ENCODE measurements at places on chromosomes 5 and 9.

DNA sequence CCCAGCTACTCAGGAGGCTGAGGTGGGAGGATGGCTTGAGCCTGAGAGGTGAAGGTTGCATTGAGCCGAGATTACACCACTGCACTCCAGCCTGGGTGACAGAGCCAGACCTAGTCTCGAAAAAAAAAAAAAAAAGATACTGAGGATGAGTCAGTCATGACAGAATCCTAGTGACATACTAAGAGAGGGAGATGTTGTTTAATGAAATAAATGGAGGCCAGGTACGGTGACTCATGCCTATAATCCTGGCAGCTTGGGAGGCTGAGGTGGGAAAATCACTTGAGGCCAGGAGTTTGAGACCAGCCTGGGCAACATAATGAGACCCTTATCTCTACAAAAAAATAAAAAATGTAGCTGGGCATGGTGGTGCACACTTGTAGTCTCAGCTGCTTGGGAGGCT lies 107.2 kb downstream of the ZFAND5 start:
- DNase-seq = no peak

- no peak for DNase-seq
These were observed 3.9 kb downstream of the TBC1D2 start for GRCh38 chr9:98251551-98251950.

DNA sequence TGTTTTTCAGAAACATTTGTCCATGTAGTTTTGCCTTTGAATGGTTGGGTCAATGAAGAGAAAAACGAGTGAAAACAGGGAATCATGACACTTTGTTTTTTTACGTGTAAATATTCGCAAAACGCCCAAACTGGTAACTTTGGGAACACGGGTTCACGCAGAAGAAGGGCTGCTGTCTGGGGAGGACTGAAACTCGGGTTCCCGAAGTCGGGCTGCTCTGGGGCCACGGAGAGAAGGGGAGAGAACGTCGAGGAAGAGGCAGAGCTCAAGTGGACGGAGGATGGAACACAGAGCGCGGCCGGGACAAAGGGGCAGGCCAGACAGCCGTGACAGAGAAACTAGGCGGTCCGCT lies 478 bp upstream of the SETD9 start:
- DNase-seq = no peak

- DNase-seq = no peak
These were observed 298.0 kb upstream of the PAPPA start for GRCh38 chr9:115855458-115856133.

- DNase-seq = no peak
These were observed 33.7 kb downstream of the TGFBR1 start for GRCh38 chr9:99138424-99139284.

- no peak for DNase-seq
These were observed 138.4 kb upstream of the SLIT3 start for GRCh38 chr5:169439362-169439761.

DNA sequence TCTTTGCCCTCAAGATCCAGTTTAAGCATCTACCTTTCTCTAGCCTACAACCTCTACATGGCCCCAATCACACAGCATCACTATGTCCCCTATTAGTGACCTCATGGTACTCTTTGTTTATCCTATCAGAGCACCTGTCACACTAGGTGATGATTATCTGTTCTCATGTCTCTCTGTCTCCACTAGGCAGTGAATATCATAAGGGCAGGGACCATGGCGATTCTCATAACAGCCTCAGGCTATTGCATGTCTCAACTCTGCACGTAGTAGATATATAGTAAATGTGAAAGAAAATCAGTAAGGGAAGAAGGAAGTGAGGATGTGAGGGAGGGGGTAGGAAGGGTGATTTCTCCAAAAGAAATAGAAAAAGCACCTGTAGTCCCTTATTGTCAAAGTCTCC lies 311.0 kb downstream of the NSG2 start:
- no peak for DNase-seq

DNA sequence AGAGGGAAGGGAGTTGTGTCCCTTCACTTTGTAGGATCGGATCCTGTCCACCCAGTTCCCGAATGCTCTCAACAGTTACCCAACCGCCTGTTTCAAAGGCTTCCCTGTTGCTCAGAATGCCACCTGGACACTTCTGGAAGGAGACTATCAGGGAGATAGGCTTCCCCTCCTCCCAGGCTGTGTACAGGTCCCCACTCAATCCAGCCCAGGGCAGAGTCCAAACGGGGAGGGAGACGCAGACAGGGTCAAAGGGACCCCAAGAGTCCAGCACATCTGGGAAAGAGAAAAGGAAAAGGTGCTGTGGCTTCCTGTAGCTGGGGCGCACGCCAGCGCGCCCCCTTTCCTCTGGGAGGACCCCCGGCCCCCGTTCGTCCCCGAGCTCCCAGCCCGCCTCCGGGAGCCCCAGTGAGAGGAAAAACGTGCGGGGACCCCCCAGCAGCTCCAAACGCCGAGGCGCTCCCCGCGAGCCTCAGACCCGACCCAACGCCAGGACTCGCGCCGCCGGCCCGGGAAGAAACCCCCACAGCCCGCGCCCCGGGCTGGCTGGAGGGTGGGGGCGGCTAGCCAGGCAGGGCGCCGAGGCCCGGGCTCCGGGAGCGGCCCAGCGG lies 640 bp downstream of the SURF4 start:
- no peak for DNase-seq

GRCh38 chr9:93896496-93897033 lies 58.6 kb downstream of the BARX1 start:
- DNase-seq = no peak

GRCh38 chr5:132386644-132387286 lies 17.3 kb downstream of the SLC22A5 start:
- DNase-seq = peak; percentile 84

DNA sequence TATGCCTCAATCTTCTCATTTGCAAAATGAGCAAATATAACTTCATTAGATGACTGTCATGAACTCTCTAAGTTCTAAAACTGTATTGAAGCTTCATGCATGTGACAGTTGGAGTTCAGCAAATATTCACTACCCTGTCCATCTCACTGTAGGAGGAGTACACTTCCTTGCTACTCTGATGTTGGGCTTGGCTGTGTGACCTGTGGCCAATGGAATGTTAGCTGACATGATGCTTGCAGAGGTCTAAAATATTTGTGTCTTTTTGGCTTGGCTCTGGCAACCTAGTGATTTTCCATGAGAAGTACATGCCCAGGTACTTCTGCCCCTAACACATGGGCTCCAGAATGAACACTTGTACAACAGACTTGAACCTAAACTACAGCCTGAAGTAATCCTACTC lies 203.1 kb upstream of the ANKH start:
- DNase-seq = no peak

- no peak for DNase-seq
These were observed 144.5 kb upstream of the TNC start for GRCh38 chr9:115262477-115262876.

GRCh38 chr9:138068601-138069035 lies 191.0 kb downstream of the CACNA1B start:
- no peak for DNase-seq

- DNase-seq = peak; percentile 86
These were observed 94.7 kb upstream of the ANKRD55 start for GRCh38 chr5:56327809-56328208.

GRCh38 chr9:20490246-20490834 lies 132.0 kb downstream of the MLLT3 start:
- no peak for DNase-seq

DNA sequence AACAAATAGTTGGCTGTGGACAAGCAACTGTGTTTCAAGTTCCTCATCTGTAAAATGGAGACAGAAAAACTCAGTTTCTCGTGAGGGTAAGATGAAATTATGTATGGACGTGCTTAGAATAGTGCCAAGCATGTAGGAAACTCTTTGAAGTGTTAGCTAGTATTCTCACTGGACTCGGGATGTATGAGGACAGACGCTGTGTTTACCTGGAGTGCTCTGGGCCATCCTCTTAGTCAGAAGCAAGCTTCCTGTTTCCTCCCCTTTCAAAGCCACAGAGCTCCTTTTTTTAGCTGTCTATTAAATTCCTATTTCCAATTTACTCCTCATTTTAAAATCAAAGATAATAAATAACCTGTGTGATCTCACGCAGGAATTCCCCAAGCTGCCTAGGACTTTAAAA lies 23.8 kb upstream of the IQGAP2 start:
- no peak for DNase-seq

- DNase-seq = no peak
These were observed 355.8 kb upstream of the SMARCA2 start for GRCh38 chr9:1659363-1659690.

GRCh38 chr9:125816321-125816720 lies 69.1 kb downstream of the PBX3 start:
- DNase-seq = no peak

GRCh38 chr5:862367-863243 lies 11.8 kb upstream of the ZDHHC11 start:
- DNase-seq = no peak

- DNase-seq = no peak
These were observed 170.3 kb upstream of the PRR16 start for GRCh38 chr5:120293796-120294195.

DNA sequence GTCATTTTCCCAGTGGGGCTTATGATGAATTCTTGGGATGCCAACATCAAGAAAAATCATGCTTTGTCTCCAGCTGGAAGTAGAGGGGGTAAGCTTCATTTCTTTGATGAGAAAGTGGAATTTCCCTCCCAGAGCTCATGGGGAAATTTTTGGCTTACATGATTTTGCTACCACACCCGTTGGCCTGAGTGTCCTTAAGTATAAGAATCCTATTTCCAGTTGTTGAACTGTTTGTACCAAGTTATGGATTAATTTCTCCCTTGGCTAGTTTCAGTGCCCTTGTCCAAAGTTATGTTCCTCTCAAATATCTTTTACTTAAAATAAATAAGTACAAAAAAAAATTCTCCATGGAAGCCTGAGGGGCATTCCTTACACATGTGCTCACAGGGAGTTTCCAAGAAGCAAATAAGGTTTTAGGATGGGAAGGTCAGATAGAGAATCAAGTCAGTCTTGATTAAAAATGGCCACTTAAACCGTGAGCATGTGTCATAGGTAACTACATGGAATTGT lies 82.3 kb downstream of the PTCD2 start:
- DNase-seq = no peak

DNA sequence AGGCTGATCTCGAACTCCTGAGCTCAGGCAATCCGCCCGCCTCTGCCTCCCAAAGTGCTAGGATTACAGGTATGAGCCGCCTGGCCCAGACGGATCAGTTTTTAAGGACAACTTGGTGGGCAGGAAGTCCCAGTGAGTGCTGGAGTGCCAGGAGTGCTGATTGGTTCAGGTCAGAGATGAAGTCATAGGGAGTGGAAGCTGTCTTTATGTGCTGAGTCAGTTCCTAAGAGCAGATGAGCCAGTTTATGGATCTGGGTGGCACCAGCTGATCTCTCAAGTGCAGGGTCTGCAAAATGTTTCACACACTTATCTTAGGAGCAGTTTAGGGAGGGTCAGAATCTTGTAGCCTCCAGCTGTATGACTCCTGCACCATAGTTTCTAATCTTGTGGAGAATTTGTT lies 292.1 kb upstream of the ELAVL2 start:
- no peak for DNase-seq

- DNase-seq = peak; percentile 56
These were observed 53.4 kb downstream of the TENT4A start for GRCh38 chr5:6766604-6767093.

DNA sequence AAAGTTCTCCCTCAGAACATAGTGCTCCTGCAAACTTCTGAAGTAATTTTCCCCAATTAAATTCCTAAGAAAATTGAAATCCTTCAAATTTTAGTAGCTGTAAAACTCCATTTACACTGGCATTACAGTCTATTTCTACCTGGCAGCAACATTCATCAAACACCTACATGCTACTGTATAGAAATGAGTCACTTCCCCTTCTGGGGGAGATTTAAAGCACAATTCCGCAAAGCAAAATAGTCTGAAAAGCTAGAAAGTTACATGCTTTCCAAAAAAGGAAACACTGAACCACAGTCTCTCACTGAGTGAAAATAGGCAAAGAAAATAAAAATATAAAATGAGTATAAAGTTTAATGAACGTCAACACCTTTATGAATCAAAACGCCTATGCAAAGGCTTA lies 43.3 kb downstream of the MCTP1 start:
- no peak for DNase-seq

GRCh38 chr5:157924931-157925729 lies 66.2 kb upstream of the CLINT1 start:
- no peak for DNase-seq

DNA sequence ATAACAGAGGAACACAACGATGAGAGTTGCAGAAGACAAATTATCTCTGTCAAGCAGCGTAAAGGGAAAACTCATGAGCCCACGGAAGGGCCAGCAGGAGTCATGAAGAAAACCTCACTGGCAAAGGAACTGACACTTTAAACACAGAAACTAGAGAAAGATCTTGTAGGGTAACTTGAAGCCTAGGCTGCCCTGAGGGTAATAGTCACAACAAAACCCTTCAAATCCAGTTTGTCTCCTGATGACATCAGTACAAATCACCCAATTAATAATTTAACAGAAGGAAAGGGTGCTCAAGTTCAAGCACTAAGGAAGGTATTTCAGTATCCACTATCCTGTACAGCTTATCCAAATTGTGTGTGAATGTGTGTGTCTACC lies 549.1 kb downstream of the MTRR start:
- no peak for DNase-seq

DNA sequence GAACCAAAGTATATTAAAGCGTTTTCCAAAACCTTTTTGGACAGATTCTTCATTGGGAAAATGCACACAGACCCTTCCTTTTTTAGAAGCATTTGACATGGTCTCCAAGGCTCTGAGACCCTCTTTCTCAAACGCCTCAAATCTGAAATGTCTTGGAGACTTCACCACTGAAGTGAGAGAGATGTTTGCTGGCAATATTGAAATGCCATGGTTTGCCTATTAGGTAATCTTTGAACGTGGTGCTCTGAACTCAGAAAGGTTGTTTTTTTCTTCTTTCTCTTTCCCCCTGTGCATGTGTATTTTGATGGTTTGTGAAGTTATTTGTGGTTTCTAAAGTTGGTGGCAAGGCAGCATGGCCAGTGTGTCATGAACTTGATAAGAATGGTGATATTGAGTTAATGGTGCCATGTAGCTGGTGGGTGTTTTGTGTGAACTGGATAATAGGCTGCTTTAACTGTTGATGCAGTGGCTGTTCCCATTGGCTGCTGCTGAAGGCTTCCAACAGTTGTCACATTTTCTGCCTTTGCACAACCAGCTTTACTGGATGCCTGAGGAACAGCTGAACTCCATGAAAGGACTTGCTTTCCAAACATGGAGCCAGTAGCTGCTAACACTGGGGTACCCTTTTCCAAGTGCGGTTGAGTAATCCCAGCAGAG lies 1.7 kb downstream of the PALM2AKAP2 start:
- no peak for DNase-seq

- no peak for DNase-seq
These were observed 100.4 kb upstream of the CLINT1 start for GRCh38 chr5:157959370-157959769.

GRCh38 chr9:94783928-94784327 lies 57.4 kb downstream of the AOPEP start:
- no peak for DNase-seq
